ENCODE measurements at places on chromosomes 5 and 9. TPM values are rescaled to one million over a fixed set of nuclear protein-coding genes. Genes with fewer than 3 reads are reported as not detected.

GRCh38 chr9:136028760-136029470 lies 66.2 kb downstream of the NACC2 start:
- DNase-seq, result no peak

- DNase-seq, result no peak
These were observed 226 bp upstream of the RANBP17 start for GRCh38 chr5:170861667-170861916.

- DNase-seq, result peak; percentile 24
These were observed 342.4 kb upstream of the GRIA1 start for GRCh38 chr5:153147891-153148623.

DNA sequence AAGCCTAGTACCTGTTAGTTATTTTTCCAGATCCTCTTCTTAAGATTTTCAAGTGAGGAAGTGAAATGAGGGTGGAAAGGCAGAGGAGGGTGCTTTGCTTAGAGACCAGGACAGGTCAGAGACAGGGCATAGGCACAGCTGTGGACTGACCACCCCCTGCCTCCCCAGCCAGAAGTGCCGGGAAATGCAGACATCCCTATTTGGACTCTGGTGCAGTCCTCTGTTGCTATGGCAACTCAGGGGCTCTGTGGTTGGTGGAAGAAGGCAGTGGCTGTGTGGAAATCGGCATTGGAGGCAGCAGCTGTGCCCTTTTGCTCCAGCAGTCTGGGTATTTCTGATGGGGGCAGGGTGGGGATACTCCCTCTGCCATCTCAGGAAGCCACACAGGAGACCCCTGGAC lies 43.3 kb upstream of the NDFIP1 start:
- no peak for DNase-seq

DNA sequence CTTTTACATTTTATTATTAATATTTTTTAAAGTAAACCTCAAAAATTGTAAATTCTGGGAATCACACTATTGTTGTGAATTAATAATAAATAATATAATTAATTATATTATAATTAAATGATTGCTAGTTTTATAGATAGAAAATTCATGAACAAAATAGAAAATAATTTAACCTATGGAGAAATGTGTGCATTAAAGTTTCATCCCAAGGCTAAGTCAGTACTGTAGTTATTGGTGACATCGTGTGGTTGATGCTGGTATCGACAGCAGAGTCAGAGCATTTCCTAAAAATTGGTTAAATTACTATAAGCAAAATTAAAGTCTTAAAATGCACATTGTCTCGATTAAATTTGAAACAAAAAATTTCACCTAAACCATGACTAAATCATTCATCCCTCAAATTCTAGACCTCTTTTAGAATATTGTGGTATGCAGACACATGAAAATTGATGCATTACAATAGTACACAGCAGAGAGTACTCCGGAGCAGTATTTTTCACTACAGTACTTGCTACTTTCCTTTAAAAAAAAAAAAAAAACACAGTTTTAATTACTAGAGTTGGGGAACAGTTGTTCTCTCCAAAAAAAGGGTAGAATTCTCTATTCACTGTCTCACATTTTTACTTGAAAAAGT lies 73.9 kb downstream of the RORB start:
- DNase-seq, result no peak

DNA sequence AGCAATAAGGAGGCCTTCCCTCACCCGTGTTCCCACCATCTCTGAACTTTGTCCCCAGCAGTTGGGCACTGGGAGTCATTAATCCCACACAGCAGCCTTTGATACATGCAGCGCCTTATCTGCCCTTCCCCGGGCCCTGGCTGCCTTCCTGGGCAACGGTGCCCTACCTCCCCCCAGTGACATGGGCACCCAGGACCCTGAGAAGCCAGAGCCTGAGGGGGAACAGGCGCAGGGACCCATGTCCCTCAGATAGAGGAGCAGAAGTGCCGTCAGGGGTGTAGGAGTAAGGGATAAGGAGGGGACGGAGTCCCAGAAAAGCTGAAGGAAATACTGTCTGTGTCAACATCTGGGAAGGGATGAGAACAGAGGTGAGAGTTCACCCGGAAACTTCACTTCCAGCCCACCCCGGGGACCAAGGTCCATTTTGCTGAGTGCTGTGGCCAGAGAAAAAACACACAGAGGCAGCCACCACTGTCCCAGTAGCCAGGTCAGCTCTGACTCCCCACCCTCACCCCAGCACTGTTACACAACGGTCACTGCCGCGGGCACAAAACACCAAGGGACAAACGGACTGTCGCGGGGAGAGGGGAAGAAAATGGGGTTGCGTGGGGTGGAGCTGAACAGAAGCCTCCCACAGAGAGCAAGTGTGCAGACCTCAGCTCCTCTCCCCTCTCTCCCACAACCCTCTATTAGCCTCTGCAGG lies 3.8 kb downstream of the PCDH1 start:
- no peak for DNase-seq

DNA sequence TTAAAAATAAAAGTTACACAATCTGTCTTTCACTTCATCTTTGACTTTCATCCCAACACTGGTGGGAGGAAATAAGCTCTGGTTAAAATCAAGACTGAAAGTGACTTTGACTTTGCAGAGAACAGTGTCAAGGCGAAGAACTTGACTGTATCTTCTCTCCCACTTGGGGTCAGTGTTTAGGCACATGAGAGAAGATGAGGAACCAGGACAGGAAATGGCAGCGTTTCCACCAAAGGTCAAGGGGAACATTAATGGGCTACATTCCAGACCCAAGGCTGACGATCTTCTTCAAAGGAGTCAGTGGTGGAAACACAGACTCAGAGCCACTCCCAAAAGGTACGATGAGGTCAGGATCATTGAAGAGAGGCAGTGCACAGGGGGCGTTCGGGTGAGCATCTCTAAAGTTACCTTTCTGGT lies 409.5 kb downstream of the ARHGEF28 start:
- DNase-seq, result peak; percentile 73

GRCh38 chr9:114384836-114385396 lies 2.9 kb downstream of the AKNA start:
- no peak for DNase-seq

The CD274 gene
- 9.4 TPM for total RNA-seq

- DNase-seq, result no peak
These were observed 25.5 kb downstream of the ADAM19 start for GRCh38 chr5:157549954-157550549.

GRCh38 chr5:168852329-168852728 lies 273.2 kb upstream of the PANK3 start:
- DNase-seq, result no peak

The GARIN3 gene
- total RNA-seq, result not detected

GRCh38 chr5:68534131-68534940 lies 318.8 kb downstream of the PIK3R1 start:
- DNase-seq, result peak; percentile 29

- DNase-seq, result no peak
These were observed 39.7 kb downstream of the CDC42SE2 start for GRCh38 chr5:131303537-131303936.

The MARVELD2 gene
- total RNA-seq, result 38.3 TPM

GRCh38 chr5:68217047-68217355 lies 1.4 kb downstream of the PIK3R1 start:
- no peak for DNase-seq

GRCh38 chr9:133351526-133351907 lies 3.5 kb downstream of the RPL7A start:
- no peak for DNase-seq

GRCh38 chr9:89440548-89440947 lies 57.4 kb downstream of the SEMA4D start:
- peak; percentile 83 for DNase-seq

GRCh38 chr9:89629081-89629976 lies 24.5 kb downstream of the GADD45G start:
- DNase-seq, result no peak

The PCDHA9 gene
- 0.20 TPM for total RNA-seq

GRCh38 chr5:128263357-128263756 lies 179.8 kb downstream of the SLC12A2 start:
- no peak for DNase-seq

The BARX1 gene
- total RNA-seq, result not detected

- DNase-seq, result no peak
These were observed 131.7 kb downstream of the ADGRV1 start for GRCh38 chr5:90690307-90690706.

The FAM81B gene
- total RNA-seq, result 0.90 TPM

The SCGB3A2 gene
- total RNA-seq, result 108 TPM

GRCh38 chr5:6736524-6737042 lies 23.4 kb downstream of the TENT4A start:
- DNase-seq, result no peak

DNA sequence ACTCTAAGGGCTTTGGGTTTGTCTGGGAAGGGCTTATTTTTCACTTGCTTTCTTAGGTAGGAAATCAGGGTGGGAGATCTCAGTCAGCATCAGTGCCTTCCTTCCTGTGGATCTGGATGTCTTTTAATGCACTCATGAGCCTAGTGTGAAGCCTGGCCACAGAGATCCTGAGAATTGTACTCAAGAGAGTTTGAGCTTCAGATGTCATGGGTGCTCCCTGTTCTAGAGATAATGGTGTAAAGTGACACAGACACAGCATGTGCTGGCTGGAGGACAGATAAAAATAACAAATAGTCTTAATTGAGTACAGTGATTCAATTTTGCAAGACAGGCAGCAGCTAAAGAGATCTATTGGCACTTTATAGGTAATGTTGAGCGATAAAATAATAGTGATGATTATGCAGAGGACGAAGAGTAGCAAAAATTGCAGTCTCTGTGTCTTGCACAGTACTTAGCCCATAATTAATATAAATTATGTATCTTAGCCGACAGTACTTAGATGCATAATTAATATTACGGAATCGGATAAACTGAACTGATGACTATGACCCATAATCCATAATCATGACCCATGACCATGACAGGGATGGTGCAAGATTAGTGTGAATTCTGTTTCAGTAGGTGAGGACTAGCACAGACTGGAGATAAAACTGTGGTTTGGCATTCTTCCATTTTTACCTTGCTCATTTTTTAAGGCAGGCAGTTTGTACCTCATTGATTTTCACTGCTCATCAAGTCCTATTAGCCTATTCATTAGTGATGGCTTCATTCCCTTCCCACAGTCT lies 408.7 kb upstream of the PIK3R1 start:
- DNase-seq, result no peak

GRCh38 chr5:77640589-77641396 lies 2.3 kb upstream of the OTP start:
- DNase-seq, result peak; percentile 60

DNA sequence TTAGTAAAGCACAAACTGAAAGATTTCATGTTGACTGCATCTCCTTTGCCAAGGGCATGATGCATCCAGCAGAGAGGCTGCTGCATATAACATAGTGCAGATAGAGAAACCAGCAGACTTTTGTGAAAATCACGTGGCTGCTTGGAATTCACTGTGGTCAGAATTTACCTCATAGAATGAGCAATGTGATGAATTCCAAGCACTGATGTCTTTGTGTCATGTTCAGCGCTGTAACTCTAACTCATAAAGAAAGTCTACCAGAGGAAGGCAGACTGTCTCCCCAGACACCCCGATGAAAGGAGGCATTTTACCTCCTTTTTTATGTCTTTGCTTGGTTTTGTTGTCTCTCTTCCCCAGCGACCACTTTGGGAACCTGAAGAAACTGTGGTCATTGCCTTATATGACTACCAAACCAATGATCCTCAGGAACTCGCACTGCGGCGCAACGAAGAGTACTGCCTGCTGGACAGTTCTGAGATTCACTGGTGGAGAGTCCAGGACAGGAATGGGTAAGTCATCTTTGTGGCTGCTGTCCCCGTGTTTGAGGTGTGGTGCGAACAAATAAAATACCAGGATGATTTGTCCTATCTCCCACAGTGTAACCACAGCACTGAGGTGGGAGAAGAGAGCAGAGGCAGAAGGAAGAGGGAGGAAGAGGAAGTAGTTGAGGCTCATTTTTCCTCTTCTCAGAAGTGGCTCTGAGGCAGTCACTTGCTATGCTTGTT lies 42.0 kb downstream of the ITK start:
- DNase-seq, result no peak

All from left lung (tissue), 14 donors.